Activated T-helper 1 cell treated with anti-CD3 and anti-CD28 coated beads, Interleukin-12 subunit alpha, Interleukin-12 subunit beta, Interleukin-2, Interleukin-4 antibody, amounts not matched to agents 30 ng/mL and 10 ng/mL and 1 ng/mL, durations not matched to agents 14 hours and 24 hours and 36 hours (primary cell): ENCODE measurements at places on chromosomes 13 and 19. TPM values are rescaled to one million over a fixed set of nuclear protein-coding genes. Genes with fewer than 3 reads are reported as not detected.

KCNRG gene
- total RNA-seq, result 0.34 and 0.86 TPM in 2 replicates

PTPRS gene
- 0.21 TPM in 1 of 2 replicates, not detected in the other for total RNA-seq

AMER2 gene
- not detected in 2 replicates for total RNA-seq

GRK1 gene
- total RNA-seq, result 0.12 TPM in 1 of 2 replicates, not detected in the other

TBXA2R gene
- 0.47 and 1.0 TPM in 2 replicates for total RNA-seq

THOP1 gene
- total RNA-seq, result 190 and 195 TPM in 2 replicates

LYL1 gene
- total RNA-seq, result 2.4 and 2.5 TPM in 2 replicates

CEBPA gene
- 1.8 and 2.1 TPM in 2 replicates for total RNA-seq

ZNF625 gene
- total RNA-seq, result 2.5 and 2.9 TPM in 2 replicates

ADAMTSL5 gene
- total RNA-seq, result 3.6 and 7.0 TPM in 2 replicates

DNAAF3 gene
- 0.36 TPM in 1 of 2 replicates, not detected in the other for total RNA-seq

KLC3 gene
- not detected in 2 replicates for total RNA-seq
